ENCODE measurements at places on chromosomes 12 and 14.

DNA sequence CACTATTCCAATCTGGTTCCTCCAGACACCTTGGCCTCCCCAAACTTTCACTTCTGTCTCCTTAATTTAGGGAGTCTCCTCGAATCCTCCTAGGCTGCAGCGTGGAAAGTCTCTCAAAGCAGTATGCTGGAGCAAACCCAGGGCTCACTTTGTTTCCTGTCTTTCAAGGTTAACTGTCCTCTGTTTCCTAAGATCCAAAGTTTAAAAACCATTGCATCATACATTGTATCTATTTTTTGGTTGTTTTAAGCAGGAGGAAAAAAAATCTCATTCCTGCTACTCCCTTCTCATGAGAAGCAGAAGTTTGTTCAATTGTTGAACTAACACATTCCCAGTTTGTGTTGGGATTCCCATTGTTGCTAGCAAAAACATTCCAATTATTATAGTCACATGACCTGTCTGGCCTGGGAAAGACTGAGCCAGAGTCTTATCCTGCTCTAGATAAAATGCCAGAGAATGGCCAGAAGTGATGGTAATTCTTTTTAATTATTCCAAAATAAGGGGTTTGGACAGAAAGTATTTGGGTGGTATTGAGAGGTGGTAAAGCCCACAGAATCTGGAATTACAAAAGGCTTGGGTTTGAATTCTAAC lies 67.3 kb downstream of the HSPB8 start:
- no peak for DNase-seq

GRCh38 chr12:15323480-15323879 lies 1.2 kb downstream of the PTPRO start:
- no peak for DNase-seq

DNA sequence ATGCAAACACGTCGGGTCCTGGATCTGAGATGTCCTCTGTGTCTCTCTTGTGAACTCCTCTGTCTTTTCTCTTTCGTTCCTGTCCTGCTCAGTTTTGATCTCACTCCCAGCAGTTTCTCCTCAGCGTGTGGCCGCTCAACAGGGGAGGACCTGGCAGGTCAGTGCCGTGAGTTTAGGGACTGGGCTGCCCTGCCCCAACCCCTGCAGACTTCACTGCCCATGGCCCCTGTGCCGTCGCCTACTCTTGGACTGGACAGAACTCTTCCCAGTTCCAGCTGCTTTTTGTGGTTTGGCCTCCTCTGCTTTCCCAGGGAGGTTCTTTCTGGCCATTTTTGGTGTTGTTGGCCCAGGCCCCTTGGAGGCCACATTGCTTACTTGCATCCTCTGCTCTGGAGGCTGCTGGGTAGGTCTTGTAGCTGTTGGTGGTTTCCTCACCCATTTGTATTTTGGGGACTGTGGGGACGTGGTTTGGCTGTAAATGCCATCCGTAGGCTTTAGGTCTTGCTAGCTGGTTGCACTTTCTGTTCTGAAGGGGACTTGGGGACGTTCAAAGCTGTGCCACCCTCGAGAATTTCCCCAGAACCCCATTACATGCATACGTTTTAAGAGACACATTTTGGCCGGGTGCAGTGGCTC lies 20.0 kb upstream of the DNAH10 start:
- DNase-seq: no peak

DNA sequence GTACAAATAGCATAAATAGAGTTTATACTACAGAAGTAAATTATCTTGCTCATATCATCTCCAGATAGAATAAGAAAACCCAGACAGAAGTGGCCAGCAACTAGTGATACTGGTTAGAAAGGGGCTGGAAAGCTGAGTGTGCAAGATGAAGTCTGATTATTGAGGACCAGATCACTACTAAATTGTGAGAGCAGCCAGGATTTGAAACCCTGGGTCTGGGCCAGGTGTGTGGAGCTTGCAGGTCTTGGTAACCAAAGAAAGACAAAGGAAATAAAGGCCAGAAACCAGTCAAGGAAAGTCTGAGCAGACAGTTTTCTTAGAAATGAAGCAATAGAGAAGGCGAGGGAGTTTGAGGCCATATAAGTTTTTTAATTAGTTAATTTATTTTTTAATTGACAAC lies 611.8 kb downstream of the ETNK1 start:
- DNase-seq: no peak

GRCh38 chr12:47686645-47687240 lies 19.1 kb downstream of the RPAP3 start:
- DNase-seq: peak; percentile 37

DNA sequence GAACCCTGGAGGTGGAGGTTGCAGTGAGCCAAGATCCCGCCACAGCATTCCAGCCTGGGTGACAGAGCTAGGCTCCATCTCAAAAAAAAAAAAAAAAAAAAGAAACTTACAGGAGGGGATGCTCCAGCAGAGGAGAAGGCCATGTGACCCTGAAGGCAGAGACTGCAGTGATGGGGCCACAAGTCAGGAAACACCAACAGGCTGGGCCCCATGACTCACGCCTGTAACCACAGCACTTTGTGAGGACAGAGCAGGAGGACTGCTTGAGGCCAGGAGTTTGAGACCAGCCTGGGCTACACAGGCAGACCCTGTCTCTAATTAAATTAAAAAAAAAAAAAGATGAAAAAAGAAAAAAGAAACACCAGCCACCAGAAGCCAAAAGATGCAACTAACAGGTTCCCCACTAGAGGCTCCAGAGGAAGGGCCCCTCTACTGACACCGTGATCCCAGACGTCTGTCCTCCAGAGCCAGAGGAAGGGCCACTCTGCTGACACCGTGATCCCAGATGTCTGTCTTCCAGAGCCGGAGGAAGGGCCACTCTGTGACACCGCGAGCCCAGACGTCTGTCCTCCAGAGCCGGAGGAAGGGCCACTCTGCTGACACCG lies 9.1 kb upstream of the GLT1D1 start:
- DNase-seq: no peak

- DNase-seq: no peak
Observed at GRCh38 chr14:24077086-24077485, 5.7 kb downstream of the CPNE6 start.

DNA sequence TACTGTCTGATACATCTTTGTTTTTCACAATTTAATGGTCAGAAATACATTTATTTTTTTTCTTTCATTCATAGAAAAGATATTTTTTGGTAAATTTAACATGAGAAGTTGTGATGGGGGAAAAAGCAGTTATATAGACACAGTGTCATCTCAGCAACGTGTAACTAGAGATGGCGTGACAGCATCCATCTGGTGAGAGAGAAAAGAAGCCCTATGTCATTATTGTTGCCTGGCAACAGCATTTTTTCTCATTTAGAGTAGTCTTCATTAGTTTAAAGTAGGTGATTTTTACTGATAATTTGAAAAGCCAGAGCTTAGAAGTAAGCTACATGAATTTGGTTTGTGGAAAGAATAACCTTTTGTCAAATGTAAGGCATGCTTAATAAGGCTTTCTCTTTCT lies 128.6 kb downstream of the ACSS3 start:
- DNase-seq: no peak

DNA sequence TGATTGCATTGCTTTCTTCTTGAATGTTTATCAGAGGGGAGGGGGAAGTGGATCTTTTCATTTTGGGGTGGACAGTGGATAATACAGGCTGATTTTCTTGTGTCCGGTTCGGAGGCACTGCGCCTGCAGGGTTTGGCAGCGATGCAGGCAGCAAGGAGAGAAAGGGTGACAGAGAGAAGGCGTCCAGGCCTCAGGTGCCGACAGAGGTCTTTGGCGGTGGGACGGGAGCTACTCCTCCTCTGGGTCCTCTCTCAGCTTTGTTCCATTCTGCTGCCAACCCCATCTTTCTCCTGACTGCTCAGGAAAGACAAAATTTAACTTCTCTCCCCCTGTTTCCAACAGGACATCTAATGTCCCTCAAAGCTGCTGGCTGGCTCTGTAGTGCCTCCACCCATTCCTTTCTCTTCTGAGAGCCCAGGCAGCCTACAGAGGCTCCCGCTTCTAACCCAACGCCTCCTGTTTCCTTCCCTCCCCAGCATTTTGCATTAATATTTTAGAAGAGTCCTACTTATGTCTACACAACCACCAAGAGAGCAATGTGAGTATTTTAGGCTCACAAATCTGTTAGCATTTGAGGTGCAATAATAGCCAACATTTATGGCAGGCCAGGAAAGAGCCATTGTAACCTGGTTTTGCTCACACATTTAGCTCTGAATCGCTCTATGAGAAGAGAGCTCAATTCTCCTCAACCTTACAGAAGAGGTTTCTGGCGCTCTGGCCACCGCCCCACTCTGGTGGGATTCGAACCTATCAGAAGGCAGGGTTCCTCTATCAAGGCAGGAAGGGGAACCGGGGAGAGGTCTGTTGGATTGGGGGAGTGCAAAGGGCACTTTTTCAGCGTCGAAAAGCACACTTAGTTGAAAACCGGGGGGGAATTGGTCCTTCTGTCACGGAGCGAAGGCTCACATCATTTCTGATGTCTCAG lies 7.1 kb upstream of the TBX5 start:
- DNase-seq: no peak

DNA sequence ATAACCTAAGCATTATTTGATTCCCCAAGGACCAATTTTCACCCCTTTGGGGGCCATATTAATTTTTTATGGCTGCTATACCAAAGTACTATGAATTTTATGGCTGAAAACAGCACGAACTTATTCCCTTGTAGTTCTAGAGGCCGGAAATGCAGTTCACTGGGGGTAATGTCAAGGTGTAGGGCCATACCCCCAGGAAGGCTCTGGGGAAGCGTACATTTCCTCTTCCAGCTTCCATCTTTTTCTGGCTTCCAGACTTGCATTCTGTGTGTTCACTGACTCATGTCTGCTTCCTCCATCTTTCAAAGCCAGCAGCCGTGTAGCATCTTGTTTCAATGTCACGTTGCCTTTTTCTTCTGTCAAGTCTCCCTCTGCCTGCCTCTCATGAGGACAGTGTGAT lies 133.5 kb downstream of the BICD1 start:
- no peak for DNase-seq

- peak; percentile 28 for DNase-seq
Observed at GRCh38 chr12:26471560-26471959, 276.2 kb downstream of the SSPN start.

GRCh38 chr14:35338731-35339405 lies 46.7 kb downstream of the PSMA6 start:
- DNase-seq: no peak

GRCh38 chr14:69013943-69014782 lies 35.1 kb upstream of the ACTN1 start:
- DNase-seq: no peak

GRCh38 chr12:106090591-106091445 lies 47.9 kb downstream of the NUAK1 start:
- peak; percentile 71 for DNase-seq

DNA sequence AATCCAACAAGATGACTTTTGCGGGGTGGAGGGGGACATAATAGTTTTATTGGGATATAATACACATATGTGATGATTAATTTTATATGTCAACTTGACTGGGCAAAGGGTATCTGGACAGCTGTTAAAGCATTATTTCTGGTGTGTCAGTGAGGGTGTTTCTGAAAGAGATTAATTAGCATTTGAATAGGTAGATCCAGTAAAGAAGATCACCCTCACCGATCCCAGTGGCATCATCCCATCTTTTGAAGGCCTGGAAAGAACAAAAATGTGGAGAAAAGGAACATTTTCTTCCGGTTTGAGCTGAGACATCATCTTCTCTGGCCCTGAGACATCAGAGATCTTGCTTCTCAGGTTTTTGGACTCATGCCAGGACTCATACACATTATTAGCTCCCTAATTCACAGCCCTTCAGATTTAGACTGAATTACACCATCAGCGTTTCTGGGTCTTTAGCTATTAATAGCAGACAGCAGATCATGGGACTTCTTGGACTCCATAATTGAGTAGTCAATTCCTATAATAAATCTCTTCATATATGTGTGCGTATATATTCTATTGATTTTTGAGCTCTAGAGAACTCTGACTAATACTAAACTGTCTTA lies 283.6 kb downstream of the PCNX1 start:
- no peak for DNase-seq

GRCh38 chr12:45726603-45727300 lies 2.8 kb upstream of the ARID2 start:
- peak; percentile 48 for DNase-seq

DNA sequence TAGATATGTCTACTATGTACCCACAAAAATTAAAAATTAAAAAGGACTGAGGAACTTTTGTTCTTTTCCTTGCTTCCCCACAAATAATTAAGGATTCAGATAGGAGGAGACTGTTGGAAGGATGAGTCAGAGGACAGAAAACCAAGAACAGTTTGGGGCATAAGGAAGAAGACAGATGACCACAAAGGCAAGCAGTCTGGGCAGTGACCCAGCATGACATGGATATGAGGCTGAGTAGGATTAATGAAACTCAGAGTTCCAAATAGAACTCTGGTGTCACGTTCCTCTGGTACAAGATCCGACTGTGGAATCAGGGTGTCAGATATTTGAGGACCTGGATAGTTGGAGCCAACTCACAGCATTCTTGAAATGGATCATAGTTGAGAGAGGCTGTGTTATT lies 89.3 kb upstream of the SLC38A4 start:
- DNase-seq: peak; percentile 40

GRCh38 chr12:57543581-57543980 lies 3.4 kb downstream of the DCTN2 start:
- DNase-seq: no peak

GRCh38 chr12:26323673-26324072 lies 128.3 kb downstream of the SSPN start:
- DNase-seq: no peak

GRCh38 chr12:103819312-103819711 lies 21.7 kb downstream of the NT5DC3 start:
- DNase-seq: no peak

GRCh38 chr12:99381992-99382391 lies 265.6 kb upstream of the GARIN6 start:
- no peak for DNase-seq

- no peak for DNase-seq
Observed at GRCh38 chr12:10196210-10196609, 16.5 kb upstream of the GABARAPL1 start.

- DNase-seq: no peak
Observed at GRCh38 chr14:98984719-98985041, 287.3 kb downstream of the BCL11B start.

- DNase-seq: no peak
Observed at GRCh38 chr14:78933166-78933565, 763.0 kb downstream of the NRXN3 start.

DNA sequence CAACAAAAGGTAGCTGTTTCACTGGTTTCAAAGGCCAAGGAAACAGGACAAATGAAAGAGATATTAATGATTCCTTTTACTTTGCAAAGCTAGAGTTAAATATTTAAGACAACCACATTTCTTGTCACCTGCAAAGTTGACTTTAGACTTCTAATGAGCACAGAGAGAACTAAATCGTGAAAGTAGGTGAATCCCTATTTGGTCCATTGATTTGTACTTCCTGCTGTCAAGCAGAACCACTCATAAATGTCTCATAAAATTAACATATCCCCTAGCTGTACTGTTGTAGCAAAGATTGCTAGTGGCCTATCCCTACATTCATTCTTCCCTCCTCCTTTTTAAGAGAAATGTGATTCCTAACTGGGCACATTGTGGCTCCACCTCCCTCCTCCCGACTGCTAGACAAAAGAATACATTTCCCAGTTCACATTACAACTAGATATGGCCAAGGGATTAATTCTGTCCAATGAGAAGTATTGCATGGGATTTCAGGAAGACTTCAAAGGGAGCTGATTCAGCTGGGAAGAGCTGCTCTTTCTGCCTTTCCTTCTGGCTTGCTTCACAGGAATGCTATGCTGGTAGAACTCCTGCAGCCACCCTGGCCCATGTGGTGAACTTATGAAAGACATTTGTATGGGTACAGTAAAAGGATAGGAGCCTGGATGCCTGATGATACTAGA lies 227.5 kb upstream of the ABCD2 start:
- no peak for DNase-seq

Data from hepatic stellate cell (primary cell).